A549 treated with CORT108297 at 1 μM for 4 hours (cell line): ENCODE measurements at places on chromosomes 1 and 21. TPM values are rescaled to one million over a fixed set of nuclear protein-coding genes. Genes with fewer than 3 reads are reported as not detected.

CCDC190 gene
- total RNA-seq, result not detected in 5 replicates

CCDC17 gene
- total RNA-seq, result 0.24 to 0.51 TPM (median 0.35 TPM) in 5 replicates

STUM gene
- total RNA-seq, result not detected in 5 replicates

AMPD1 gene
- 0.07 TPM in 1 of 5 replicates, not detected in the others for total RNA-seq

MYOM3 gene
- 5.9 to 7.2 TPM (median 6.5 TPM) in 5 replicates for total RNA-seq

HOOK1 gene
- 0.14 to 0.45 TPM (median 0.32 TPM) in 5 replicates for total RNA-seq

S100A12 gene
- total RNA-seq, result not detected in 5 replicates

PI4KB gene
- 24.1 to 27.9 TPM (median 26.2 TPM) in 5 replicates for total RNA-seq

AGMAT gene
- total RNA-seq, result 5.4 to 9.3 TPM (median 7.3 TPM) in 5 replicates

OR10J1 gene
- not detected in 5 replicates for total RNA-seq

LCE3D gene
- total RNA-seq, result 0.44 to 1.3 TPM (median 0.64 TPM) in 5 replicates

CFAP141 gene
- 0.29 TPM in 1 of 5 replicates, not detected in the others for total RNA-seq

TMPRSS15 gene
- not detected in 5 replicates for total RNA-seq

PPP1R8 gene
- total RNA-seq, result 33.8 to 42.2 TPM (median 39.2 TPM) in 5 replicates

RHBDL2 gene
- 2.5 to 2.7 TPM (median 2.5 TPM) in 5 replicates for total RNA-seq

CLCA1 gene
- not detected in 5 replicates for total RNA-seq

NUDT4B gene
- total RNA-seq, result 0.35 to 3.2 TPM (median 1.6 TPM) in 5 replicates

CHI3L2 gene
- total RNA-seq, result 0.20 to 0.51 TPM (median 0.36 TPM) in 5 replicates

AGBL4 gene
- total RNA-seq, result not detected in 5 replicates

CD46 gene
- total RNA-seq, result 92.2 to 125 TPM (median 110 TPM) in 5 replicates
